CMK (cell line): ENCODE measurements at places on chromosomes 5 and 9.

- DNase-seq = no peak
Measured at GRCh38 chr9:76022317-76022716, 131.8 kb downstream of the PCSK5 start.

GRCh38 chr9:26426551-26427131 lies 466.0 kb downstream of the CAAP1 start:
- no peak for DNase-seq

- DNase-seq = no peak
Measured at GRCh38 chr9:124964604-124965003, 23.7 kb upstream of the GOLGA1 start.

DNA sequence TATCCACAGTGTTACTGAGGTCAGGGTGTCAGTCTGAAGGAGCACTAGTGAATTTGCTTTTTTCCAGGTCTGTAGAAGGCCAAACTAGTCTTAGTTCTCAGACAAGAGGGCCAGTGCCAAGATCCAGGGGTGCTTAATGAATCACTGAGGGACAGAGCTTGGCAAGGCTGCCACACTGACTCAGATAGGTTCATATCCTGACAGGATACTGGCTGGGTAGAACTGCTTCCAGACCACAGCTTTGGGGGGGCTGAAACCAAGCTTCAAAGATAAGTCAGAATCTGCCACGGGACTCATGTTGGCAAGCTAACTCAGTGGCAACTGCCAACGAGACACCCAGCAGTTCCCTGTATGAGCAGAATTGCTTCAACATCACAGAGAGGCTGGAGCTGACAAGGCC lies 1125.4 kb downstream of the EFNA5 start:
- no peak for DNase-seq

- no peak for DNase-seq
Measured at GRCh38 chr9:115117999-115118878, at the start of gene TNC. TSS of gene TNC (minus strand) at chr9:115118157. CDS start at chr9:115091018, 27,139 bp downstream.

DNA sequence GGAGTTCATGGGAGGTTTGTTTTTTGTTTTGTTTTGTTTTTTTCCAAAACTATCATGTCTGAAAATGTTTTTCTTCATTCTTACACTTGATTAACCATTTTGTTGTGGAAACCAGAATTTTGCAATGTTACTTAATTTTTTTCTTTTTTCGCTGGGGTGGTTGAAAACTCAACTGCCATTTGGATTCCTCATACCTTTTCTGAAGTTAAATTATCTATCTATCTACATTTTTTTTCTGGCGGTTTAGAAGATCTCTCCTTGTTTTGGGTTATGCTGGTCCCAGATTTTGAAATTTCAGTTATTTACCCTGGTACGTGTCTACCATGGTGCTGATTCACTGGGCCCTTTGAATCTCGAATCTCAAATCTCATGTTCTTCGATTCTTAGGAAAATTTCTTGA lies 316.2 kb upstream of the SMARCA2 start:
- DNase-seq = no peak

DNA sequence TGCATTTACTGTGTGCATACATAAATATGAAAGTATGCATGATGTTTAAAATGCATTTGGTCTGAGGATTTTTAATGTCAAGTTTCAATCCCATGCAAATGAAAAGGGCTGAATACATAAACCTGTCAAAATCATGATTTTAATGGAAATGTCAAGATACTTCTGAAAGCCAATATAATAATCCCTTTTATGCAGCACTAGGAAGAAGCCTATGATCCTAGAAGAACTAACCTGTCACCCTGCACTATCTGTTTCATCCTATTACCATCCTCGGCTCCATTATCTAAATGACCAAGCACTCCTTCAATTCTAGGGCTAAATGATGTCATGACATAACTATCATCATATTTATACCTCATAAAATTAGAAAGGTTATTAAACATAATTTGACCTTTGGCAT lies 2229.4 kb upstream of the WWC1 start:
- no peak for DNase-seq

GRCh38 chr5:123965626-123966025 lies 453.6 kb downstream of the CSNK1G3 start:
- DNase-seq = no peak

GRCh38 chr5:81189875-81190498 lies 43.1 kb upstream of the CKMT2 start:
- DNase-seq = no peak

- DNase-seq = no peak
Measured at GRCh38 chr5:60636001-60636400, 64.0 kb downstream of the DEPDC1B start.

DNA sequence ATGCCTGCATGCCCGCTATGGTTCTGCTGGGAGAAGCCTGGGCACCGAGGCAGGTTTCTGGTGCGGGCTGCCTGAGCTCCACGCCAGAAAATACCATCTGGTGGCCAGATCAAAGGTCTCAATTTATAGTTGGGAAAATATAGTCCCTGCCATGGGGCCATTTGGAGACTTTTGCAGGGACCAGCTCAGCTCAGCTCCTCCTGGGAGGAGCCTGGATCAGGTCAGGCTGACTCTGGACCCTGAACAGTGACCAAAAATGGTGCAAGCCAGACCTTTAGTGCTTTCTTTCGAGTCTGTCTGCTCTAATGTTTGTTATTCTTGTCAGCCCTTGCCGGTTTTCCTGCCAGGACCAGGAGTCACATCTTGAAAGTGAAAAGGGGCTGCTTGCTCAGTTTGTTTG lies 31.8 kb downstream of the HMCN2 start:
- no peak for DNase-seq

DNA sequence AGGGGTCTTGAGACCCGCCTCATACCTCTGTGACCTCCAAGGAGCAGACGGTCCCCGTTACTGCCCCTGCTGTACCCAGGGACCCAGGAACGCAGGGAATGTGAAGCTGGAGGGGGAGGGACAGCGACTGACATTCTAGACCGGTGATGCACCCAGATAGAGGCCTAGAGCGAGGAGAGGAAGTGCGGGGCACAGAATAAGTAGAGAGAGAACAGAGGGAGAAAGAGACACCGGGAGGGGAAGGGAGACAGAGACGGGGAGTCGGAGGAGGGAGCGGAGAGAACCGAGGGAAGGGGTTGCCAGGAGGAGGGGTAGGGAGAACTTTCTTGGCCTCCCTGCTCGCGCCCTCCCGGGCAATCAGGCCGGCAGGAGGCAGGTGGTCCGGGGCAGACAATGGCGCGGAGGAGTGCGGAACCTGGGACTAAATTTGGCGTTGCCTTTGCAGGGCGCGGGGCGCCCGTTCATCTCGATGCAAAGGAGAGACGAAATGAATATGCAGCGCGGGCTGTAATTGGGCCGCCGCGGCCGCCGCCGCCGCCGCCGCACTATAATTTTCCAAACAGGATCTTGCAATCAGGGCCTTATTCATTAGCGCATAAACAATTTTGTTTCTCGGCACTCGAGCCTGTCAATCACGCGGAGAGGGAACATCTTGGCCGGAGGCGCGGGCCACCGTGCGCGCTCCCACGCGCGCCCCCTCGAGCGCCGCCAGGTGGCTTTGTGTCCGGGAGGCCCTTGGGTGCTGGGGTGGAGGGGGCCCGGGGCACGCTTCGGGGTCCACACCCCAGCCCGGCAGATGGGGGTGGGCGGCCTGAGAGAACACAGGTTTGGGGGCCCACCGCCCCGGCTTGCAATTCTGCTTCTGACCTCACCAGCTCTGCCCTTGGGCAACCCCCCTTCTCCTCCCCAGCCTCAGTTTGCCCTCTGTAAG lies 33.0 kb downstream of the NDUFA8 start:
- DNase-seq = no peak

GRCh38 chr9:19788152-19788551 lies 685 bp downstream of the SLC24A2 start:
- no peak for DNase-seq

- no peak for DNase-seq
Measured at GRCh38 chr9:84636436-84636835, 33.1 kb upstream of the NTRK2 start.

DNA sequence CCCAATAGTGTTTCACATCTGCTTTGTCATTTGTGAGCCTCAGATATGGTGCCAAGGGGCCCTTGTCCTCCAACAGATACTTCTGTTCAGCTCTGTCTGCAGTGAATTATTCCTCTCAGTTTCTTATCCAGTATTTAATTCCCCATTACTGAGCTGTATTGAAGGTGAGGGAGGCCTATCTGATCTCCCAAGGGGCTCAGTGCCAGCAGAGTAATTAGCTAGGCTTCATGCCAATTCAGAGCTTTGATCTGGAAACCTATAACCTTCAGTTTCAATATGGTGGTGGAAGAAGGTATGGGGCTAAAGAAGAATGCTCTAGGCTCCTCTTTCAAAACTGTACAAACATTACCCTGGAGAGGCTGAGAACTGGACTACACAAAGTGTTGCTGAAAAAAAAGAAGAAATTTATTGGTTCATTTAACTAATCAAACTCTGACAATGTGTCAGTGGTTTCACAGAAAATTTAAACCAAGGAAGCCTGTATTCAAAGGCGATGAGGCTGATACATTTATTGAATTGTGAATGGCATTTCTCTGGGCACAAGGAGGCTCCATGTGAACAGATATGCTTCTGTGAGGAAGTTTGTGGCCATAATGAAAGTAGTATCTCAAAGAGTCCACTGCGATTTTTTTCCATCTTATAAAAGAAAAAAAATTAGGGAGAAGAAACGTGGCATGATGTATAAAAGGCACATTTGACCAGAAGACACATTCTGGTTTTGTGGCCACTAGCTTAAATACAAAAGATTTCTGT lies 397.8 kb downstream of the TLE4 start:
- DNase-seq = no peak

GRCh38 chr9:133162861-133163503 lies 732 bp downstream of the GBGT1 start:
- DNase-seq = no peak

DNA sequence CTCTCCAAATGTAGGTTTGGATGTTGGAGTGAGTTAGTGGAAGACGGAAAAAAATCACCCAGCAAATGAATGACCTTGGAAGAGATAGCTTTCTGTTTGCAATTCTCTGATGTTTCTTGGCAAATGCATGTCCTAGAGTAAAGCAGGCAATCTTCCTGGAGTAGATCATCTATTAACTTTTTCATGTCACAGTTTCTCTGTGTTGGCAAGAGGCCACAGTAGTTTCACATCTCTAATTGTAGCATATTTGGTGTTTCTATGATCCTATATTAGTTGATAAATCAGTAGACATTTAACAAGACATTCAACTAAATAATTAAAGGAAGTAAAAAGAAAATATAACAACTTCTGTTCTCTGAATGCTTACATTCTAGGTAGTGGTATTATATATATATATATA lies 138.2 kb upstream of the MINAR2 start:
- DNase-seq = no peak

GRCh38 chr5:122705851-122706250 lies 69.0 kb upstream of the SNX2 start:
- no peak for DNase-seq

GRCh38 chr9:88583901-88584596 lies 49.1 kb downstream of the NXNL2 start:
- DNase-seq = no peak

- DNase-seq = no peak
Measured at GRCh38 chr5:54257366-54258118, 52.8 kb downstream of the ARL15 start.

DNA sequence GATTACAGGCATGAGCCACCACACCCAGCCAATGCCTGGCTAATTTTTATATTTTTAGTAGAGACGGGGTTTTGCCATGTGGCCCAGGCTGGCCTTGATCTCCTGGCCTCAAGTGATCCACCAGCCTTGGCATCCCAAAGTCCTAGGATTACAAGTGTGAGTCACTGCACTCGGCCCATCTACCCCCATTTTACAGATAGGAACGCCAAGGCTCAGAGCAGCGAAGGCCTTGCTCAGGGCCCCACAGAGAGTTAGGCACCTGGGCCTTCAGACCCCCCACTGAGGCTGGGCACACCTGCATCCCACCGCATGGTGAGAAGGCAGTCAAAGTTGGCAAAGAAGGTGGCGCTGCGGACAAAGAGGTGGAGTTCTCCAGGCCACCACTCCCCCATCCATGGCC lies 143.1 kb downstream of the GAPVD1 start:
- DNase-seq = no peak

- DNase-seq = no peak
Measured at GRCh38 chr5:66351813-66352212, 207.7 kb downstream of the SREK1 start.

DNA sequence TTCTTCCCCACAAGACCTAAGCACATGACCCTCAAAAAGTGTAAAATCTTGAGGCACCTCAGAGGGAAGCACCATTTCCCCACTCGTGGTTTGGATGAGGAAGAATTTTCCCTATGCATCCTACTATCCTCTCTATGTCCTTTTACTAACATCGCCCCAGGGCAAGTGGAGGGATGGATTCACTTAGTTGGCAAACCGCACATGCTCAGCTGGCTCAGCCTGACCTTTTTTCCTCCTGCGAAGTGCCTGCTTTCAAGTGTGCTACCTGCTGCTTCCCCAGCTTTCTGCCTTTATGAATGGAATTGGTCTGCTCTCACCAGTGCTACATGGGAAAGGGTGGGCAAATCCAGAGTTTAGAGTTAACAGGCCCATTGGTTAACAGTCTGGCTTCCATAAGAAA lies 56.6 kb upstream of the IFNK start:
- no peak for DNase-seq

DNA sequence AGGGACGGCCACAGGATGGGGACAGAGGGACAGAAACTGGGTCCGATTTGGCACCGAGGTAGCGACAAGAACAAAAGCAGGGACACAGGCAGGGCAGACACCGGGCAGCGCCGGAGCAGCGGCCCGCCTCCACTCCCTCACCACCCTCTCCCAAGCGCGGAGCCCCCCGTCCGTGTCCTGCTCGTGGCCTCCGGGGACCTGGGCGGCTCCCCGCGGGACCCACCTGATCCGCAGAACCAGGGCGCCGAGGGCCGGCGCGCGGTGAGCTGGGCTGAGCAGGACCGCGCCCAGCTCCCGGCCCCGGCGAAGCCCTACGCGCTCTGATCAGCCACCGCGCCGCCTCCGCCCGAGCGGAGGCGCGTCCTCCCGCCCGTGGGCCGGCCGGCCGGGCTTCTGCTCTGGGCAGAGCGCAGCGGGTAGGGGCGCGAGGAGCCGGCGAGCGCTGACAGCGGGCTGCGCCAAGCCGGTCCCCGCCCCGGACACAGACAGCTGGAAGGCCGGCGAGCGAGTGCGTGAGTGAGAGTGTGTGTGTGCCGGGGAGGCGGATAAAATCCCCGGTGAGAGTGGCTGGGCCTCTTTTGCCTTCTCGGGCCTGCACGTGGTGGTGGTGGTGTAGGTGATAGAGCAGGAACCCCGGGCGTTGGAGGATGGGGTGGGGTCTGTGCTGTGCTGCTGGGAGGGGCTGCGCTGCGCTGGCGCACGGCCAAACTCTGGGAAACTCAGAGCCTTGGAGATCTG lies at the start of gene GGTA1:
Gene GGTA1, minus strand, starts transcription at position 418 of the 738 bp plus-strand sequence. CDS start 31,922 bp downstream, outside the sequence.
- DNase-seq = peak; percentile 67

GRCh38 chr5:142017832-142018427 lies 5.1 kb upstream of the GNPDA1 start:
- no peak for DNase-seq

GRCh38 chr5:55146080-55146479 lies 13.9 kb upstream of the GPX8 start:
- no peak for DNase-seq
